Activated CD8-positive, alpha-beta memory T cell treated with anti-CD3 and anti-CD28 coated beads for 1 hour (primary cell): ENCODE measurements at places on chromosomes 3 and 15.

DNA sequence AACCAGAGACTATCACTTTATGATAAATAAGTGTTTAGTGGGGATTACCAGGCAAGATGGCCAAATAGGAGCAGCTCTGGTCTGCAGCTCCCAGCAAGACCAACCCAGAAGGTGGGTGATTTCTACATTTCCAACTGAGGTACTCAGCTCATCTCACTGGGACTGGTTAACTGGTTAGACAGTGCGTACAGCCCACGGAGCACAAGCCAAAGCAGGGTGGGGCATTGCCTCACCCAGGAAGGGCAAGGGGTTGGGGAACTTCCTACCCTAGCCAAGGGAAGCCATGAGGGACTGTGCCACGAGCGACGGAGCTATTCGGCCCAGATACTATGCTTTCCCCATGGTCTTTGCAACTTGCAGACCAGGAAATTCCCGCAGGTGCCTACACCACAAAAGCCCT lies 171.0 kb downstream of the CTNNB1 start:
- no peak for DNase-seq

DNA sequence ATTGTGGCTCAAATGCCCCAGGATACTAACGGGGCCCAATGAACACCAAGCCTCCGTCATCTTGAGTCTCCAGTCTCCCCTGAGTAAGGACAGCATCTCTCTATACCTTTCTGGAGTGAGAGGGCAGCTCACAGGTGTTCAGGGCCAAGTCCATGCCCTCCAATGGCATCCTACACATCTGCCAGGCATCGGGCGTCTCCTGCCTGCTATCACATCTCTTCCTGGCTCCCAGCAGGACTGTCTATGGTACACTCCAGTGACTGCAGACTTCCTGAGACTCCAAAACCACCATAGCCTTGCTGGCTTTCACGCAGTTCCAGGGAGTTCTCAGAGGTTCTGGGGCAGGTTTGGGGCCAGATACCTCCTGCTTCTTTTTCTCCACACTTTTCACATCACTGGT lies 28.3 kb downstream of the CX3CR1 start:
- DNase-seq = no peak

DNA sequence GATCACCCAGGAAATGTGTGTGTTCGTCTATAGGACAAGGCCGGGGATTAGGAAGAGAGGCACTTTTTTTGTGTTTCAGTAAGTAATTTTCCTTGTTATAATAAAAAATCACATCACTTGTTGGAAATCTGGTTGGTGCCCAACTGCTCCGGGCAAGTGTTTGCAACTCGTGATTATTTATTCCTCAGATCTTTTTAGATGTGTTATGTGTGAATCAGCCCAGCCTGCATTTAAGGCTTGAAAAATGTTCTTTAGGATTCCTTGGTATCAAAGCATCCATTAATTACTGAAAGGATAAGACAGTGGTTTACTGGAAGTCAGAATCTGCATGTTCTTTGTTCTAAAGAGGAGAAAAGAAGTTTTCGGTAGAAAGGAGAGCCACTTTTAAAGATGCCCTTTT lies 345.6 kb downstream of the FEZF2 start:
- DNase-seq = no peak

DNA sequence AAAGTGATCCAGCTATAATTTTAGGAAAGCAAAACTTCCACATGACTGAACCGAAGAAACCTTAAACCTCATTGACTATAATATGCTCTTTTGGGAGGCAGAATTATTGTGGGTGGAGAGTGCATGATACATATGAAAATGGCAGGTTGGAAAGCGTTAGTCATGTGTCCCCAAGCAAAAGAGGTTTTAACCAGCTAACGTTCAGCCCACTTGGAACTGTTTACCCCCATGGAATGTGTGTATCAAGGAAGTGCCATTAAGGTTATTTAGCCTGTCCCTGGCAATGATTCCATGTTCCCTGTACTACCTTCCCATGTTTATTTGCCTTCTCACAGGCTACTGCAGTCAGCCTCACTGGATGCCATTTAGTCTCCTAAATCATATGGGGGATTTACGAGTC lies 44.1 kb upstream of the LRRC58 start:
- DNase-seq = no peak

GRCh38 chr3:178562947-178563232 lies 26.7 kb downstream of the KCNMB2 start:
- DNase-seq = no peak

- DNase-seq = no peak
These were observed 36.7 kb downstream of the CIP2A start for GRCh38 chr3:108552267-108553159.

- no peak for DNase-seq
These were observed 141.7 kb downstream of the WDR76 start for GRCh38 chr15:43968551-43968950.

- DNase-seq = no peak
These were observed 20.6 kb upstream of the IL20RB start for GRCh38 chr3:136937175-136937574.

DNA sequence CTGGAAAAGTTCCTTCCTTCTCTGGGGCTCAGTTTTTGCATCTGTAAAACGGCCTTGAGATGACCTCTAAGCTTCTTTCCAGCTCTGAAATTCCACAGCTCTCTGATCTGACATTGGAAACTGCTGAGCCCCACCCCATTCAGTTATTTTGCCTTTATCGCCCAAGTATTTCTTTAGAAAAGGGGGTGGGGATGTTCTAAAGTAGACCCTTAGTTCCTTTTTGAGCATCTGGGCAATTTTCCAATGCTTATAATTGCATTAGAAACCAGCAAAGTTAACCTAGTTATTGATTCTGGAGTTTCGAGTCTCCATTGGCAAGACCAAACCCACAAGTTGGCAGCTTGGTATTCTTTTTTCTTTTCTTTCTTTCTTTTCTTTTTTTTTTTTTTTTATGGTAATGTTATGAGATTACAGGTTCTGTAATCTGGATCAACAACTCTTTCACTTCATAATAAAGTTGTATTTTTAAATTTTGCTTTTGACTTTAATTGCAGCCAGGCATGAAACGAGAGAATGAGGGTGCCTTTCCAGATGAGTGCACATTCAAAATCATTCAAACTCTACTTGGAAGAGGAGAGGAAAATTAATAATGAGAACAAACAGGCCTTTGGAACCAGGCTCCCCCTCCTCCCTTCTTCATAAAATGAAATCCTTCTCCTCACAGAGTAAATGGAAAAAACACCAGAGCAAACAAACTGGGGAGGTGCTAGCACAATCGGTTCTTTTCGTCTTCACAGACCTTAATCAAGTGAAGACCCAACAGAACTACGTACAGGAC lies 76.8 kb upstream of the LRIG1 start:
- DNase-seq = no peak

- DNase-seq = no peak
These were observed 760 bp downstream of the FANCI start for GRCh38 chr15:89244574-89244903.

DNA sequence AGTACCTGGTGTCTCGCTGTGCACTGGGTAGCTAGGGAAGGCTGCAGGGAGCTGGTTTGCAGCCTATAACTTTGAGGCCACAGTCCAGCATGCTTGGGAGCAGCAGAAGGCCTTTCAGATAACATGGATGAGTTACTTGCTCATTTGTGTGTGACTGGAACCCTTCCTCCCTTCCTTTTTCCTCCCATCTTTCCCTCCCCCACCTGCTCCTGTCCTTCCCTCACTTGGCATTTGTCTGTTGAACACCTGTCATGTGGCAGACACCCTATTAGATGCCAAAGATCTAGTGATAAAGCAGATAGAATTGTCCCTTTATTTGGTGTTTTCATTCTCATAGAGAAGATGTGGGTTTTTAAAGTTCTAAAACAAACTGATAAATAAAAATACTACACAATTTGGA lies 71.6 kb downstream of the LRTM1 start:
- DNase-seq = no peak

DNA sequence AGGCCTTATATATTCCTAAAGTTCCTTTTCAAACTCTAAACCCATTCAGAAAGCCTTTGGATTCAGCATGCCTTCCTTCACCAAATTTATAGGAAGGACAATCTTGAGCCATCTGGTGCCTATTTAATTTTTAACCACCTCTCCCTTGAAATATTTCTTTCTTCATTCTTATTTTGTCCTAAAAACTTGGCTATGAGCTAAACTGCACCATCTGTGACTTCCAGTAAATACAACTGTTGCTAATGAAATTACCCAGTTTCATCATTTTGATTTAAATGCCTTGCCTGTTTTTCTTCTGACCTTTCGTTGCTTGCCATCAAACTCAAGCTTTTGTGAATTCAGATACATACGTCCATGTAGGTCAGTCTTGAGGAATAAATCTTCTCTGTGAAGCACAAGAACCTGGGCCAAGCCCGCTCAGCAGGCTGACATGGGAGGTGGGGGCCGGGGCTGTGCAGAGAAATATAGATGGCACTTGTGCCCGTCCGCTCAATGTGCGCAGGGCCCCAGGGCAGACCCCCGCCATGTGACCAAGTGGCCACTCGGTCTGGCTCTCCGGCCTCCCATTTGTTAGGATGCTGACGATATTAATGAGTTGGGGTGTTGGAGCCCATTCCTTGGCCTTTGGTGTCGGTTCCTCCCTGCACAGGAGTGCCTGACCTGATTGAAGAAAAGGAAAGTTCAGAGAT lies 335.9 kb downstream of the VPS13C start:
- DNase-seq = no peak

DNA sequence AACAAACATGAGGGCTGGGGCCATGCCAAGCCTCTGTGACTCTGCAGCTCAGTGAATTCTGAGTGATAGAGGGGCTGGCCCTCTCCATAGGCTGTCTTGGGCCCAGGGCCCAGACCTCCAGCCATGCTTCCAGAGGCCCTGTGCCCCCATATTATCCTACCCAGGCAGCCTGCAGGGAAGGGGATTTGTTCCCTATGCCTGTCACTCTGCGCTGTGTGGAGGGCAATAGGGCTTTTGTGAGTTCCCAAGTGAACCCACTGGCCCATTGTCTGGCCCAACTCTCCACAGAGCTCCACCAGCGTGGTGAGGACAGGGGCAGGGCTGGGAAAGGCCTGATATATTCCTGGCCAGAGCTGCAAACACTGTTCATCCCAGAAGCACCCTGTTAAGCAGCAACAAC lies 113.2 kb downstream of the EPHB1 start:
- no peak for DNase-seq

- peak; percentile 32 for DNase-seq
These were observed 117.6 kb upstream of the EIF1B start for GRCh38 chr3:40191850-40192448.

GRCh38 chr15:73982222-73982962 lies 9.7 kb downstream of the STOML1 start:
- no peak for DNase-seq

DNA sequence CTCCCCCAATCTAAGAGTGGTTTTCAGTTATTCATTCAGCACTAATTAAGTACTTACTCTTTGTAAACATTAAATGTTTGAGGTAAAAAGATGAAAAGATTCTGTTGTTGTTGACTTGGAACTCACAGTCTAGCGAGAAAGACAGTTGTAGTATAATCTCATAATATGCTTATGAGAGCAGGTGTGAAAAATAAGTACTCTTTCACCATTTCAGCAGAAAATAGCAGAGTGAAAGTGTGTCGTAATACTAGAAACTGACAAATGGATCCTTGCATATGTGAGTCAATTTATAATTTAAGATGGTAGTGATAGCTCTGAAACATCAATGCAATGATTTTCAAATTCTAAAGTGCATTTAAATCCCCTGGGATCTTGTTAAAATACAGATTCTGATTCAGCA lies 618.8 kb upstream of the CCDC54 start:
- no peak for DNase-seq

DNA sequence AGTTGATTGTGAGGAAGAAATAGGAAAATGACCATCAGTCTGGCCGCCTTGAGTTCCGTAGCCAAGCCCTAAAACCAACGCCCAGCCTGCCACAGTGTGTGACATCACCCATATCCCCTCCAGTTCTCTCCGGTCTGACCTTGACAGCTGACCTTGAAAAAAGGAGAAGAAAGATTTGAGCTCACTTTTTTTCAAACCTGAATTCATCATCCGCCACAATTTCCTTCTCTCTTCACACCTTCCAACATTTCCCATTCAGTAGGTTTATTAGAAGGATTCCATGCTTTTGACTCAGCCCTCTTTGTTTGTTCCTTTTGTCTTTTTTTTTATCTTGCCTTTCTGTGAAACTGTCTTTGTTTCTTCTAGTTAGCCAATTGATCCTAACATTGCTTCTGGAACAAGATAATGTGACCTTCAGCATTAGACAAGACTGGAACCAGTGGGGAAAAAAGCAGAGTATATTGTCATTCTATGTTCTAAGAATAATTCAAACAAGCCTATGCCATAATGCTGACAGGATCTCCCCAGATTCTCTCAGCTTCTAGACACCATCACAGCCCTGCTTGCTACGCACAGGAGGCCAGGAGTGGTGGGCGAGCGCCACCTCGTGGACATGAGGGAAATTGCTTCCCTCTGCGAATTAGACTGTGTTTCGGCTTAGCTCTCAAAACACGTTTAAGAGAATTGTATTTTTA lies 283.1 kb downstream of the FGF12 start:
- peak; percentile 18 for DNase-seq

DNA sequence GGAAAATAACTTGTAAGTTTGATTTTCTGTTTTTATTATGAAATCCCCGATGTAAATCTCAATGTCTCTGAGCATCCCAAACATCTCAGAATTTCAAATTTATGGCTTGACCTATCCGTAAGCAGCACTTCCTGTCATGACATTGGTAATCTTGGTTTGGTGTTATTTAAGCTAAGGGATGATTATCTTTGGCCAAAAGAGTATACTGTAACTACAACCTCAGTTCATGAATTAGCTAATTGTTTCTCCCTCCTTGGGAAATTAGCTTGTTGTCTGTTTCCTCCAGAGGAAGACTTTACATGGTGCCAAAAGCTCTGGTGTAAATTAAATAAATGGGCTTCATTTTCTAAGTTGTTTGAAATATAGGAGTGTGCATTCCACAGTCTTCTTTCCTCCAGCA lies 28.1 kb upstream of the SPRED1 start:
- DNase-seq = no peak

DNA sequence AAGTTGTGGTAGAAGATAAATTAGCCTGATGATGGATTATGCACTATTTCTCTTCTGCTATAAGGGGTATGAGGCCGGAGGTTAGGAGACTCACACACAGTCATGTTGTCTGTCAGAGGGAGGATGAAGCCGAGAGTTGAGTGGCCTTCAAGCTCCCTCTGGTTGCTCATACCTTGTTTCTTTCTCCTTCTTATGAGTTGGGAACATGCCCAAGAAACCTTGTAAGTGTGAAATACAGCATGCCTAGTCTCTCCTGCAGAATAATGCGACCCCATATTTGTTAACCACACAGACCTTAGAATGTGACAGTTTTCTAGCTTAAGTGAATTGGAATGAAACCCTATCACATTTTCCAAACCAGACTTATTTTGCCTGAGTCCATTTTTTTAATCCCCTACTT lies 366.7 kb downstream of the PTPRG start:
- DNase-seq = no peak

DNA sequence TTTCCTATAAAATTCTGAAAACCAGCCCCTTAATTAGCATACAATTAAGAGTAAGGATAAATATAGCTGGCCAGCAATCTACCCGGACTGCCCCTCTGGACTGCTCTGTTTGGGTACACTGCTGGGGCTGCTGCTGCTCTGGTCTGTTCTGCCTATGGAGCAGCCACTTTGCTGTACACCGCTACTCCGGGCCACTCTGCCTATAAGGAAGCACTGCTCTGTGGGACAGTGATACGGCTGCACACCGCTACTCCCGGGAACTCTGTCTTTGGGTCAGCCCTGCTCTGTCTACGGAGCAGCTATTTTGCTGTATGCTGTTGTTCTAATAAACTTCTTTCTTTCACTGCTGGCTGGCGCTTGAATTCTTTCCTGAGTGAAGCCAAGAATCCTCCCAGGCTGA lies 316.5 kb upstream of the PLSCR5 start:
- no peak for DNase-seq

- peak; percentile 11 for DNase-seq
These were observed 87.8 kb downstream of the RSL24D1 start for GRCh38 chr15:55108858-55109518.
